ENCODE measurements at places on chromosomes 5 and 9.

DNA sequence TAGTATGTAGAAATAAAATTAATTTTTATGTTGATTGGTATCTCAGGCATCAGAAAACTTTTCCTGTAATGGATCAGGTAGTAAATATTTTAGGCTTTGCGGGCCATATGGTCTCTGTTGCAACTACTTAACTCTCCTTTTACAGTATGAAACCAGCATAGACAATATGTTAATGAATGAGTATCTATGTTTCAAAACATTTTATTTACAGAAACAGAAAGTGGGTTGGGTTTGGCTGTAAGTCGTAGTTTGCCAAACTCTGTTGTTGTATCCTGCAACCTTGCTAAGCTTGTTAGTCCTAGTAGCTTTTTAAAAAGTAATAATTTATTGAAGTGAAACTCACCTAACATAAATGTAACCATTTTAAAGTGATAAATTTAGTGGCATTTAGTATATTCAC is 132.1 kb downstream of the NR3C1 start:
- no peak for DNase-seq

DNA sequence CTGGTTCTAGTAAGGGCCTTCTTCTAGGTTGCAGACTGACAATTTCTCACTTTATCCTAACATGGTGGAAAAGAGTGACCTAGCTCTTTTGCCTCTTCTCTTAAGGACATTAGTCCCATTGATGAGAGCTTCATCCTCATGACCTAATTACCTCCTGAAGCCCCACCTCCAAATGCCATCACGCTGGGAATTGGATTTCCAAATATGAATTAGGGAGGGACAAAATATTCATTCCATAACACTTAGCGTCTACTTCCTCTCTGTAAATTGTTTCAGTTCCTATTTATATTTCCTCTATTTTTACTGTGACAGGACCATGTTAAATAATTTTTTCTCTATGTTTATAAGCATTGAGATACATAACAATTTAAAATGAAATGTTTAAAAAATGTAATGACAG is 408.8 kb downstream of the CDH10 start:
- DNase-seq, result no peak

DNA sequence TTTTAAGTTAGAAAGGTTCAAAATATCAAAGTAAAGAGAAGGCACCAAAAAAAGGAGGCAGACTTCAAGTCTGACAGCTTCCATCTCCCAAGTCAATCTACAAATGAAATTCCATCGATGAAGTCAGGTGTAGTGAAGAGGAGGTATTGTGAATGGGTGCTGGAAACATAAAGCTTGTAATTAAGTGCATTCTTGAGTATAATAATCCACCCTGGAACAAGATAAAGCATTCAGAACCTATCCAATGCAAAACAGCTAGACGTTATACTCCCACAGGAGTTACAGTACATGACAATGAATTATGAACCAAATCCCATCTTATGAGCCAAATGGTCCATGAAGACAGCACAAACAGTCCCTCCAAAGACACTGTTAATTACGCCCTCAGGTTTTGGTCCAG is 22.3 kb downstream of the BNC2 start:
- DNase-seq, result no peak

DNA sequence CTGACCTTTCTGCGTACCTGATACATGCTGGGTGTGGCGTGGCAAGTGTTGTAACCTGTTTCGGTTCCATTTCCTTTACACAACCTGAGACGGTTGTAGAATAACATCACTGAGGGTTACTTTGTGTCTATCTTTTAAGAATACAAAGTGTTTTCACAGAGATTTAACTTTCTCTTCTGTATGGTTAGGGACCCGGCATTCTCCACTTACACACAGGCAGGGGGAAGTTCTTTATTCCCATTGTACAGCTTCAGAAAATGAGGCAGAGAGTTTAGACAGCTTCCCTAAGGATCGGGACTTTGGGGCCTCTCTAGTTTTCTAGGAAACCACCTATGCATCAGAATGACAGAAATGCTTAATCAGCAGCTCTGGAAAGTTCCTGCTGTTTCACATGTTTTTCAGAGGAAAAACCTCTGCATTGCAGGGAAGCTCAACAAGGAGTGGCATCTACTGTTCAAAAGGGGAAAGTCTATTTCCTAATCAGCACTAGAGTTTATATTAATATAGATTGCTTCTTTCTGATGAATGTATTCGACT is 41.3 kb downstream of the CAST start:
- DNase-seq, result no peak

DNA sequence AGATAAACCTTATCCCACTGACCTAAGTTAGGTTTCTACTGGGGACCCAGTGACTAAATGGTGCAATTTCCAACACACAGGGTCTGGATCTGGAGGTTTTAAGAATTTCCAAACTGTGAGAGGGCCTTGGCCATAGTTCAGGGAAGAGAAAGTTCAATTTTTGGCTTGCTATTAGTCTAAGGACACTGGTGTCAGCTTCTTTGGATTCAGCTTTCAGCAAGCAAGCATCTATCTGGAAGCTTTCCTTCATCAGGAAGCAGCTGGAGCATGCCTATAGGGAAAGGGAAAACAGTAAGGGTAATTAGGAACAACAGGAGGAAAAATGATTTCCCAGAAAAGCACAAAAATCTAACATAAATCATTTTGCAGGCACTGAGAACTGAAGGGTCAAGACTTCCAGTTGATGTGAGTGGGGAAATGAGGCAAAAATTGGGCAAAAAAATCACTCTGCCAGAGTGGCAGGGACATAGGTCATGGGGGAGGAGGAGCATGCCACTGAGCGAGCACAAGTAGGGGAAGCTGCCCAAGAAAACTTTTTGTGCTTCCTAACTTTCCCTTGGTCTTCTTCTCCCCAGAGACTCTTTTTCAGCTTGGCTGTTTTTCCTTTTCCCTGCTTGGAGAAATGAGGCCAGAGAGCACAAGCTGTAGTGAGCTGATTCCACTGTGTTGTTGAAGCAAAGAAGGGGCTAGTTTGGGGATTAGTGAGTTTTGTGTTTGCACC is 299.6 kb downstream of the FGF10 start:
- DNase-seq, result no peak

- peak; percentile 64 for DNase-seq
Measured at GRCh38 chr5:147398860-147399259, 111.0 kb downstream of the DPYSL3 start.

DNA sequence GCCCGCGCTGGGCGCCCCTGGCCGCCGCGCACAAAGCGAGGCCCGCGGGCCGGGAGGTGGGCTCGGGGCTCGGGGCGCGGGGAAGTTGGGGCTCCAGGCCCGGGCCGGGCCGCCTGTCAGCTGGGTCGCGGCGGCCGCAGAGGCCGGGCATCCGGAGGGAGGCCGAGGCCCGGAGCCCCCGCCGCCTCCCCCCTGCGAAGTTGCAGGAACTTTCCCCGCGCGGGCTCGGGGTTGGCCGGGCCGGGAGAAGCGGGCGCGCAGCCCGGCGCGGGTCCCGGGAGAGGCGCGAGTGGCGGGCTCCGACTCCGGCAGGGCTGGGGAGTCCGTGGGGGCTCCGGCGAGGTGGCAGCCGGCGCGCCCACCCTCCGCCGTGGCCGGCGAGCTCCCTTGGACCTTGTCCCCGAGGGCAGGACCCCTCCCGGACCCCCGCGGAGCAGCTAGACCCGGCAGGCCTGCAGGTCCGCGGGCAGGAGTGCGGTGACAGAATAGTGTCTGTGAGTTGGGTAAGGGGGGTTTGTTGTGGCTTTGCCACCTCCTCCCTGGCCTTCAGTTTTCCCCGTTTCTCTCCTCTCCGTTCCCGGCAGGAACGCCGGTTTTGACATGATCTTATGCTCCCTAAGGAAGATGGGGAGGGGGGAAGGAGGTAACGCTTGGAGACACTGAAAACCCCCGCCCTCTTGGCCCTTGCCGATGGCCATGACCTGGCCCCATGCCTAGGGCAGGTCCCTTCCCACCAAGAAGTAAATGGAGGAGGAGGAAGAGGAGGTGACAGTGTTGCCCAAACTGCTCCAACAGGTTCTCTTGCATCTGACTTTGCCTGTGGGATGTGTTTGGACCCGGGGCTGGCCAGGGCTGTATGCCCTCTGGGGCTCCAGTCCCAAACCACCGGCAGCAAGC is 942 bp downstream of the PHF2 start:
- no peak for DNase-seq

DNA sequence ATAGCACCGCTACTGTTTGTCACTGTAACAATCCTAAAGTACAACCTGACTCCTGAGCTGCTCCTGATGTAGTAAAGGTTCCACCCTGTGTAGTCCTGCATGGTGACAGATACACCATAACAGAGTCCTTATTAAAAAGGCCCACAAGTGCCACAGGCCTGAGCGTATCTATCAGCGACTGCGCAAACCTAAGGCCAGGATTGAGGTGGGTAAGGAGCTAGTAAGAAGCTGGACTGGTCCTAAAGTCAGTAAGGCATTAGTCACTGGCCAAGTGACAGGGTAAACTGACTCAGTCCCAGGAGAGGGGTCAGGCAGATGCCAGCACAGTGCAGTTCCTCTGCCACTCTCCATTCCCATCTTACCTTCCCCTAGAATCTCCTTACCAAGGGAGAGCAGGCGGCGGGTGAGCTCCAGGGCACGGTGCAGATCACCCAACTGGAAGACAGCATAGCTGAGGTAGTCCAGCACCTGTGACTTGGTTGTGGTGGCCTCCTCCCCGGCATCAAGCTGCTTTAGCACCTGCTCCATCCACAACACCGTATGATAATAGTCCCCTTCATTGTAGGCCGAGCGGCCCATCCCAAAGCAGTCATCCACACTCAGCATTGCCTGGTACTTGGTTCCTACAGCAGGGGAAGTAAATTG is 17.6 kb downstream of the P4HA2 start:
- no peak for DNase-seq
